Thyroid gland (tissue), 4 donors: ENCODE measurements at places on chromosomes 12 and 14. TPM values are rescaled to one million over a fixed set of nuclear protein-coding genes. Genes with fewer than 3 reads are reported as not detected.

- DNase-seq, result peak; percentile 34
These were observed 1.8 kb downstream of the HSPB8 start for GRCh38 chr12:119180380-119181040.

The DLGAP5 gene
- total RNA-seq, result 0.22 TPM

DNA sequence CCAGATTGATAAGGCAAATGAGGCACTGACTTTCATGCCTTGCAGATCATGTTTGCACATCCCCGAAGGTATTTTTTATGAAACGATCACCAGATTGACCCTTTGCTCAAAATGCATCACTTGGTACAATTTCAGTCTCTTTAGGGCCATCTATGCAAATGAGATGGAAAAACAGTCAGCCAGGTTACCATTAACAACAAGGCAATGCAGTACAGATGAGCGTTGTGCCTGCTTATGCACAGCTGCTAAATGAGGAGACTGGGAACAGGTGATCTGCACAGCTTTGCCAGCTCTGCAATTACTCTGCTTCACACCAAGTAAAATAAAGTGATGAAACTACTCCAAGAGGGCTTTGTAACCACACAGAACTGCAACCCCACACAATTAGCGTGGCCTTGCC lies 26.1 kb upstream of the PLEKHG7 start:
- DNase-seq, result no peak

GRCh38 chr12:54270345-54270744 lies 9.6 kb downstream of the CBX5 start:
- DNase-seq, result no peak

The OAS1 gene
- total RNA-seq, result 5.5 TPM

DNA sequence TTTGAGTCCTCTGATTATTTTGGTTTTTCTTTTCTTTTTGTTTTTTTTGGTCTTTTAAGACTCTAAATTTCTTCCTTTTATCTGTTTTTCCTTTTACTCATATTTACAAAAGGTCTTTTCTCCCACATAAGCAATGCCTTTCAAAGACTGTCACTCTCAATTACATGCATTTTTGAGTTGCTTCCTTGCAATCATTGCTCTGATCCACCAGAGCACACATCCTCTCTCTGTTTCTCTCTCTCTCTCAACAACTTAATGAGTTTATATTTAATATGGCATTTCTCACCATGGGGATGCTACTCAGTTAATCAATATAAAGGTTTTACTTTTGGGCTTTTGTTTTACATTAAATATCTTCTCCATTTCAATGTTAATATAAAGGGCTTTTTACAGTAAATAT lies 62.7 kb upstream of the OR10AD1 start:
- no peak for DNase-seq

GRCh38 chr12:31339831-31340622 lies 14.1 kb upstream of the SINHCAF start:
- DNase-seq, result no peak

DNA sequence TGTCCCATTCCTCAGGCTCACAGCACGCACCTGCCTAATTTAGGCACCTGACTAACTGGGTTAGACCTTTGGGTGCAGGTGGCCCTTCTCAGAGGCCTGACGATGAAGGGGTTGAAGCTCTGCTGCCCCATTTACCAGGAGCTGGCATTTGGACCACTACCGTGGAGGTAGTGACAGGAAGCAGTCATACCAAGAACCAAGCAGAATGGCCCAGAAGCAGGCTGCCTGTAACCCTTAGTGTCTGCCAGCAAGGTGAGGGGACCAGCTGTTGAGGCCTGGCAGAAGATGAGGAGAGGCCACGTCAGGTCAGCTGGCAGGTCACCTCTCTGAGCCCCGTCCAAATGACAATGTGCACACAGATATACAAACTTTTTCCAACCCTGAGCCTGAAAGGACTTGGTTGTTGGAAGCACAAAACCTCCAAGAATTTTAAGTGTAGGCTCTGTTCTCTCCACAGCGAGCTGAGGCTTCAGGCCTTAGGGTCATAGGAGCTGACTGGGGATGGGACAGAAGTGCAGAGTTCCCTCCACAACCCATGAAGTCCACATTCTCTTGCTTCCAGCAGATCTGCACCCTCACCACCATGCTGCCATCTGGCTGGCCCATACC lies 23.1 kb downstream of the VASH1 start:
- no peak for DNase-seq

DNA sequence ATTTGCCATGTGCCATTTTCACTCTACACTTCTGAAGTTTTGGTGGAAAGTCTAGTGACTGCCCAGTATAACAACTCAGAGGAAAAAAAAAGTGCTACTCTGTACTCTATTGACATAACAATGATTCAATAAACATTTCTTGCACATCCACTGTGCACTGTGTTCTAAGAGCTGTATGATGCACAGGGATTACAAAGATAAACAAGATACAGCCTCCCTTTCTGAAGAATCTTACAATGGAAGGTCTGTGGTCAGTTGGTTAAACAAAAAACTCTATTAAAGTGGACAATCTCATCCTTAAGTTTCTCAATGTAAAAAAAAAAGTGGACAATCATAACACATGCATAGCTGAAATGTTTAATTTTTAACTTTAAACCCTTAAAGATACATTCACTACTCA lies 105.7 kb upstream of the RASSF8 start:
- DNase-seq, result no peak

DNA sequence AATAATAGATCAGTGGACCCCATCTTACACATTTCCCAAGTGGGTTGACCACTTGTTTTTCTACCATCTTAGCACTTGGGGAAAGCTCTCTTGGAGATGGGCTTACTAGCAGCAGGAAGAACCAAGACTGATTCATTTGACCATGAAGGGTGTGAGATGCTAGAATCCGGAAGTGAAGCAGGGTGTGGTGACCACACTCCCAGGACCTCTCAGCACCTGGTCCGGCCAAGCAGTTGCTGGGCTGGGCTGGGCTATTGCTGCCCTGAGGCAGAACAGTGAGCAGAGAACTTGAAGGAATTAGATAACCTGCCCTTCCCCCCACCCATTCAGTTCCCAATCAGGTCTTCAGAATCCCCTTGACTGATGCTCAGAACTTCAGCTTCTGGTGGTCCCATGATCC lies 24.4 kb downstream of the ADCY6 start:
- no peak for DNase-seq

The AMIGO2 gene
- 3.4 TPM for total RNA-seq

The CCND2 gene
- total RNA-seq, result 110 TPM

DNA sequence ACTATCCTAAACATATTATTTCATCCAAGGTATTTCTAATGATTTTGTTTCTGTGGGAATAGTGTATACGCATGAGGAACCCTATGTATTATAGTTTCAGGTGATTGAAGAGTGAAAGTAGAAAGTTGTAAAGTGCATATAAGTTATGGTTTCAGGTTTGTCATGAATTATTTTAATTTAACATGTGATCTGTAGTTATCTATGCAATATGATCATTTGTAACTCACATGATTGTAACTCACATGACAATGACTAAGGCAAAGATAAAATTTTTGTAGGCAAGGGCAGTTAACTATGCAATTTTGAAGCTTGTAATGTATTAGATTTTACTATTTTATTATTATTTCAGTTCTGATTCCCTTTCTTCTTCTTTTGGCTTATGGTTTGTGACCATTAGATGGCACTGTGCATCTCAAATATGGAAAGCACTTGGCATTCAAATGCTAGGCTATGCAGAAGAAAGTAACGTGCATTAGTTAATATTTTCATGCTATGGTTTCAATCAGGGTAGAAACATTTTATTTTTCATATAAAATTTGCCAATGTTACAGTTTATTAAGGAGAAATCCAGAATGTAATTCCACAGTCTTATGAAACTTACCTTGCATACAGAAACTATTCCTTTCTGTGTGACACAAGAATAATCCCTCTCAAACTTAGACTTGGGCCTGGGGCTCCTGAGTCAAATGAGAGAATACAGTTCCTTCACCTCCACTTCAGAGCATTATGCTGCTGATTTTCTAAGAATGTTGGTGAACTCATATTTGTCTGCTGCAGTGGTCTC lies 15.8 kb upstream of the TMEM30B start:
- DNase-seq, result no peak

The KRT8 gene
- 768 TPM for total RNA-seq
